ENCODE measurements at places on chromosomes 1 and 21. TPM values are rescaled to one million over a fixed set of nuclear protein-coding genes. Genes with fewer than 3 reads are reported as not detected.

Gene C1orf116
- total RNA-seq, result under 0.01 TPM

Gene C8B
- not detected for total RNA-seq

Gene HSD11B1
- 0.28 TPM for total RNA-seq

Gene HNRNPU
- total RNA-seq, result 151 TPM

Gene CCT8
- 286 TPM for total RNA-seq

Gene KIAA1614
- 1.8 TPM for total RNA-seq

Gene CASZ1
- 0.18 TPM for total RNA-seq

Gene CYP4Z1
- not detected for total RNA-seq

Gene MIS18A
- 8.1 TPM for total RNA-seq

Gene OLIG2
- not detected for total RNA-seq

Gene AKR7A3
- under 0.01 TPM for total RNA-seq

Gene TFB2M
- 13.3 TPM for total RNA-seq

Gene DYRK3
- total RNA-seq, result 21.1 TPM

Gene DCDC2B
- not detected for total RNA-seq

Gene NOS1AP
- total RNA-seq, result 0.18 TPM

Gene CCDC27
- total RNA-seq, result not detected

- no peak overlapping the region for H3K27ac ChIP-seq
- H3K4me3 ChIP-seq, result no peak overlapping the region
- no peaks in the 10 kb centered on the region for H3K36me3 ChIP-seq
- no peaks in the 10 kb centered on the region for H3K27me3 ChIP-seq
Observed at GRCh38 chr1:219273088-219273686, 99.5 kb downstream of the LYPLAL1 start.

GRCh38 chr21:45996311-45997204, 15.0 kb downstream of the COL6A1 start:
- H3K4me3 ChIP-seq, result no peak overlapping the region
- H3K36me3 ChIP-seq, result peaks cover 97% of the 10 kb centered on the region
- DNase-seq, result no peak
- H3K27ac ChIP-seq, result peak overlapping the region; percentile 60
- H3K27me3 ChIP-seq, result no peaks in the 10 kb centered on the region

- H3K27ac ChIP-seq, result no peak overlapping the region
- no peaks in the 10 kb centered on the region for H3K36me3 ChIP-seq
- no peak overlapping the region for H3K4me3 ChIP-seq
- no peaks in the 10 kb centered on the region for H3K4me1 ChIP-seq
- no peak for DNase-seq
Observed at GRCh38 chr1:174367892-174368291, 79.9 kb upstream of the GPR52 start.

DNA sequence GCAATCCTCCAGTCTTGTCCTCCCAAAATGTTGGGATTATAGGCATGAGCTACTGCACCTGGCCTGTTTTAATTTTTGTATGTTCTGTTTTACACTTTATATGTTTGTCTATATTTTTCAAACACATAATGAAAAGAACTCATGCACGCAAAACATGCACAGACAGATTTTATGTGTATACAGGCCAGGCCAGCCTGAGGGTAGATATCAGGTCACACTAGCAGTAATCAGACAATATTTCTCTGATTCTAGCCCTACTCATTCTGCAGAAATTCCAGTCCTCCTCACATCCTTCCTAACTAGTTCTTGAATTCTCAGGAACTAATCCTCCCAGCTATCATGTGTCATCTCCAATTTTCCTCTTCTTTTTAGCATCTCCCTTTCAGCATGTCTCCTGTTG, 27.8 kb upstream of the PHGDH start:
- no peak overlapping the region for H3K4me3 ChIP-seq
- no peaks in the 10 kb centered on the region for H3K4me1 ChIP-seq
- H3K36me3 ChIP-seq, result no peaks in the 10 kb centered on the region
- peaks cover 21% of the 10 kb centered on the region for H3K27me3 ChIP-seq
- DNase-seq, result no peak

DNA sequence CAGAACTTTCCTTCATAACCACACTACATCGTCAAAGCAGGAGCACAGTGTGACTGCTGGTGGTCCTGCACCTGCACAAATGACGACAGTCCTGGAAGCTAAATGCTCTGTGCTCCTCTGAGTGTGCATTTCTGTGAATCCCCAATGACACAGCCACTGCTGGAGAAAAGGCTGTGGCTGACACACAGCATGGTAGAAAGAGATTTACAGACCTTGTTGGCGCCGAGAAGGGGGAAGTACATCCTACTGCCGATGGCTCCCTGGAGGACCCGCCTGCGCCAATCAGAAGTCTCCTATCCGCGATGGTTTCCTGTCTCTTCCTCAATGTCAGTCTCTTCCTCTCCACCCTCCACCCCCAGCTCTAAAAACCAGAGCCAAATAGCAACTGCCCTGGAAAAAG, 115.4 kb upstream of the RAB4A start:
- no peaks in the 10 kb centered on the region for H3K4me1 ChIP-seq
- no peaks in the 10 kb centered on the region for H3K36me3 ChIP-seq
- no peak overlapping the region for H3K27ac ChIP-seq
- no peak for DNase-seq
- H3K4me3 ChIP-seq, result no peak overlapping the region

- no peak overlapping the region for H3K27ac ChIP-seq
- H3K36me3 ChIP-seq, result no peaks in the 10 kb centered on the region
- no peak for DNase-seq
- no peak overlapping the region for H3K4me3 ChIP-seq
- no peaks in the 10 kb centered on the region for H3K4me1 ChIP-seq
Observed at GRCh38 chr1:178664278-178664677, 60.8 kb upstream of the RALGPS2 start.

DNA sequence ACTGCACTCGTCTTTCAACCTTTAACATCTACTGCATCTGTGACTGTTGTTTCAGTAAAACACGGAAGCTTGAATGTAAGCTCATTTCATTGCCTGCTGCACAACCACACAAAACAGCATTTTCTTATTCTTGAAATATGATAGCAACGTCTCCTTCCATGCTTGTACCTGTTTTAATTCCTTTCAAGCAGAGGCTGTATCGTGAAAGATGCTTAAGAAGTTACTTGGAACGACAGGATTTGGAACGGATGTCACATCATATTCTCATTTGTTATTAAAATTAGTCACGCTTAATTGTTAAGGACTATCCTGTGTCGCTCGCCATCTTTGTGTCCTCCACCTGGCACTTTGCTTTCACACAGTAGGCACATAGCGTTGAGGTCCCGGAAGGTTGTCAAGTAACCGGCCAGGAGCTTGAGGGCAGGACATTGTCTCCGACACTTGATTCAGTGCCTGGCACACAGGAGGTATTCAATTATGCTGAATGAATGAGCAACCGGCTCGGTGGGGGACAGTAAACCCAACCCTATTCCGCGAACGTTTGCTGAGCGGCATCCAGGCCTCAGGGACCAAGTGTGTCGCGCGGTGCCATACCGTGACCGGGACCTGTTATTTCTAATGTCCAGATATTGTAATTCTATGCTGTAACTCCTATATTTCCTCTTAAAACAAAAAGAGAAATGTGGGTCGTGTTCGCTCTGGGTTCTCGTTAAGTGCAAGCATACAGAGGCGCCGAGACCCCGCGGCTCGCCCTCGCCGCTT, 499 bp upstream of the SH3GLB1 start:
- H3K27ac ChIP-seq, result peak overlapping the region; percentile 18
- no peak for DNase-seq
- peak overlapping the region; percentile 64 for H3K4me3 ChIP-seq
- H3K36me3 ChIP-seq, result no peaks in the 10 kb centered on the region
- no peaks in the 10 kb centered on the region for H3K27me3 ChIP-seq
- no peaks in the 10 kb centered on the region for H3K4me1 ChIP-seq

DNA sequence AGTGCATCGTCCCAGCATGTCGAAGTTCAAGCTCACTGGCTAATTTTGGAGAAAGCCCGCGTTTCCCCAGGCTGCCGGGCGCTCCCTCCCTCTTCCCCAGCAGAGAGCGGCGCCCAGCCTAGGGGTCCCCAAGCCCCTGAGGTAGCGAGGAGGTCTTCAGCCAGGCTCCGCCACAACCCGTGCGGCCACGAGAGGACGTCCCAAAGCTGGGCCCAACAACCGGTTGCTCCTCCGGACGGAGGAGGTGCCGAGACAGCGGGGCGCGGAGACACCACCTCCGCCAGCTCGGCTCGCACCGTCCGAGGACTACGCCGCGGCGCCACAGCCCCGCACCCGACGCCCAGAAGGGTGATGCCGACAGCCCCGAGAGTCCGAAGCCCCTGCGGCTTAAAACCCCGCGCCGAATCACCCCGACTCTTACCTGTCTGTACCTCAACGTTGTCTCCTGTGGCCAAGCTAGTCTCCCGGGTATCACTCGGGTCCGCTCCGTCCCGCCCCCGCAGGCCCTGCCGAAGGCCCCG, at the start of gene DENND2C:
Gene DENND2C, minus strand, starts transcription at position 488 of the 521 bp plus-strand sequence. CDS start 44,065 bp downstream, outside the sequence.
- peak within 1 kb of the TSS; percentile 92 for H3K4me3 ChIP-seq
- DNase-seq, result no peak
- peaks cover 3% of the 10 kb centered on the region for H3K27me3 ChIP-seq
- H3K27ac ChIP-seq, result no peak within 1 kb of the TSS

GRCh38 chr1:82168482-82168881, 367.7 kb downstream of the ADGRL2 start:
- H3K4me3 ChIP-seq, result no peak overlapping the region
- H3K27ac ChIP-seq, result no peak overlapping the region
- no peaks in the 10 kb centered on the region for H3K36me3 ChIP-seq
- H3K4me1 ChIP-seq, result no peaks in the 10 kb centered on the region
- H3K27me3 ChIP-seq, result no peaks in the 10 kb centered on the region

GRCh38 chr1:25185409-25186160, 46.7 kb downstream of the SYF2 start:
- peaks cover 2% of the 10 kb centered on the region for H3K4me1 ChIP-seq
- peaks cover 21% of the 10 kb centered on the region for H3K27me3 ChIP-seq
- H3K36me3 ChIP-seq, result no peaks in the 10 kb centered on the region
- no peak overlapping the region for H3K4me3 ChIP-seq
- no peak overlapping the region for H3K27ac ChIP-seq

DNA sequence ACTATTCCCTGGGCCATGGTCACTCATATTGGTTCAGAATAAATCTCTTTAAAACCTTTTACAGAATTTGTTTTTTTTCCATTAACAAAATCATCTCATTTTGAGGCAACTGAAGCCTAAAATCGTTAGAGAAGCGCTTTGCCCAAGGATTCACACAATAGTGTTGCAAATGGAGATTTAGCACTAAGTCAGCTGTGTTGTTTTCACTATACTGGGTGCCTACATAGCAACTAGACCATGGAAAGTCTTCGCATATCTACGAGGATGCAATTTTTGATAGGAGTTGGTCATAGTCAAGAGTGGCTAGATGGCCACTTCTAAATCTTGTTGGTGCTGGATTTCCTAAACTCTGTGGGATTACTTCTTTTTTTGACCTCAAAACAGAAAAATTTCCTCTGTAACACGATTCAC, 530 bp upstream of the TIPRL start:
- H3K27me3 ChIP-seq, result no peaks in the 10 kb centered on the region
- H3K36me3 ChIP-seq, result no peaks in the 10 kb centered on the region
- DNase-seq, result no peak
- peak overlapping the region; percentile 20 for H3K4me3 ChIP-seq

DNA sequence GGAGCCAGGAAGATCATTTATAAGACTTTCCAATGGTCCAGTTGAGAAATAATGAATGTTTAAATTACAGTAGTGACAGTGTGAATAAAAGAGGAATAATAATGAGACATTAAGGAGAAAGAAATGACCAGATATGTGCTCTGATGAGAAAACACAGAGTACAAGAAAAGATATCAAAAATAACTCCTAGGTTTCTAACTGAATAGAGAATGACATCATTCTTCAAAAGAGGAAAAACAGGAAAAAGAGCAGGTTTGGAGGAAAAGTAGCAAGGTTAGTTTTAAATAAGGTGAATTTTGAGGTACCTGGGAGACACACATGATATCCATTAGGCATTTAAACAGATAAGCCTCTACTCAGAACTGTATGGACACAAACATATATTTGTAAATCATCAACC, 55.0 kb downstream of the ANKRD13C start:
- H3K27me3 ChIP-seq, result no peaks in the 10 kb centered on the region
- no peak overlapping the region for H3K27ac ChIP-seq
- no peak for DNase-seq
- H3K4me3 ChIP-seq, result no peak overlapping the region
- H3K36me3 ChIP-seq, result peaks cover 13% of the 10 kb centered on the region
- H3K4me1 ChIP-seq, result no peaks in the 10 kb centered on the region

DNA sequence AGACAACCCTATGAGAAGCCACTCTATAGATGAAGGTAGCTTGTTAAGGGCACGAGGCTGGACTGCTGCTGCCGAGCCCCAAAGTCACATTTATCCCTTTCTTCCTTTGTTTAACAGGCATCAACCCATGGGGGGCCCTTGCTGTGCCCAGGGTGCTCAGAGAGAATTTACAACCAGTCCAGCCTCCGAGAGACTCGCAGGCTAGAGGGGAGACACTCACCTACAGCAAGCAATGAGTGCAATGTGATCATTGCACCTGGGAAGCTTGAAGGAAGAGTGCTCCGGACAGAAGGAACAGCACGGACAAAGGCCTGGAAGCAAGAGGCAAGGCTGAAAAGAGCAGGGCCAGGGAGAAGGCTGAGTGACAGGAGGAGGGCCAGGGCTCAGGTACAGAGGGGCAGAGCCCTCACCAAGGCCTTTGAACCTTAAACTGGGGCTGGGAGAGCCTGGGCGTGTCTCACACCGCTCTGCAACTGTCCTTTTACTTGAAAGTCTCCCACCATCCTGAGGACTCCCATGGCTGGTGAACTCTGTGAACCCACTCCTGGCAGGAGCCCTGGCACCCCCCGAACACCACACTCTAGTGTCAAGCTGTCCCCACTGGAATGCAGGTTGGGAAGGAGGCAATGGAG, 27.3 kb downstream of the DMRTB1 start:
- H3K4me3 ChIP-seq, result no peak overlapping the region
- peaks cover 43% of the 10 kb centered on the region for H3K27me3 ChIP-seq
- no peaks in the 10 kb centered on the region for H3K4me1 ChIP-seq
- no peak for DNase-seq

GRCh38 chr1:109895720-109896504, 14.7 kb upstream of the CSF1 start:
- no peaks in the 10 kb centered on the region for H3K27me3 ChIP-seq
- H3K27ac ChIP-seq, result peak overlapping the region; percentile 8
- H3K4me3 ChIP-seq, result no peak overlapping the region
- H3K36me3 ChIP-seq, result no peaks in the 10 kb centered on the region
- H3K4me1 ChIP-seq, result peaks cover 14% of the 10 kb centered on the region
- DNase-seq, result peak; percentile 65

- no peak overlapping the region for H3K27ac ChIP-seq
- H3K27me3 ChIP-seq, result no peaks in the 10 kb centered on the region
- no peak for DNase-seq
- H3K36me3 ChIP-seq, result no peaks in the 10 kb centered on the region
- H3K4me1 ChIP-seq, result no peaks in the 10 kb centered on the region
Observed at GRCh38 chr1:61104220-61104671, 21.9 kb downstream of the NFIA start.

Measured in IMR-90 (cell line).